ENCODE measurements at places on chromosomes 7 and 10.

GRCh38 chr10:129030996-129031843 is 435.8 kb upstream of the MGMT start:
- DNase-seq = peak; percentile 61

- peak; percentile 99 for DNase-seq
These were observed 43.2 kb downstream of the CCNY start for GRCh38 chr10:35379226-35380137.

DNA sequence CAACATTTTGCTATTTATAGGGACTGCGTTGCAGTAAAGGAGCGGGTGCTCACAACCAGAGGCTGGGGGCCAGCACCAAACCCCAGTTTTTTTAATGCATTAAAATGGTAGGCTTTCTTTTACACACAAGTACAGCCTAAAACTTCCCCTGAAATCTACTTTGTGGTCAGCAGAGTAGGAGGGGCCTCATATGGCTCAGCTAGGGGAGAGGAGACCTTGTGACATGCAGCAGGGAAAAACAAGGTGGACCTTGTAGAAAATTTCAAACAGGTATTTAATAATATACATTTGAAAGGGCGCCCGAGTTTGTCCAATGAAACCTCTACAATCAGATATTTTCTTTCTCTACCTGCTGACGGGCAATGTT is 1.4 kb downstream of the CCDC136 start:
- no peak for DNase-seq

DNA sequence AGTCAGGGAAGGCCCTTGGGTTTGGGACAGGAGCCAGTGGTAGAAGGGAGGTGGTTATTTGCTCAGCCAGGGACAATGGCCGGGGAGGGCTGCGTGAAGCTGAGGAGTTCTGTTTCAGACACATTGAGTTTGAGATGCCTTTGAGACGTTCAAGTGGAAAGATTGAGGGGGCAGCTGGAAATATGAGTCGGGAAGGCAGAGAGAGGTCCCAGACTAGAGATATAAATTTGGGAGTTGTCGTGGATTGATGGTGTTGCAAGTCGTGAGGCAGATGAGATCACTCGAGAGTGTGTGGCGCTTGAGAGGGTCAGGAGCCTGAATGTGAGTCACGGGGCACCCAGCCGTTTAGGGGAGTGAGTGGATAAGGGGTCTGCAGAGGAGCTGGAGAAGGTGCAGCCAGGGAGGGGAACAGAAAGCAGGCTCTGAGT is 73.3 kb downstream of the ZMIZ1 start:
- no peak for DNase-seq

GRCh38 chr7:42573881-42574672 is 337.1 kb upstream of the GLI3 start:
- no peak for DNase-seq

All from common myeloid progenitor, CD34-positive (primary cell).